ENCODE measurements at places on chromosomes 16 and 17.
A peak's percentile ranks its signal among the peaks of the same experiment; 100 is the strongest.

- no peak for DNase-seq
Observed at GRCh38 chr16:74078511-74079231, 217.9 kb upstream of the PSMD7 start.

GRCh38 chr17:17073581-17074403, 31.5 kb downstream of the MPRIP start:
- no peak for DNase-seq

DNA sequence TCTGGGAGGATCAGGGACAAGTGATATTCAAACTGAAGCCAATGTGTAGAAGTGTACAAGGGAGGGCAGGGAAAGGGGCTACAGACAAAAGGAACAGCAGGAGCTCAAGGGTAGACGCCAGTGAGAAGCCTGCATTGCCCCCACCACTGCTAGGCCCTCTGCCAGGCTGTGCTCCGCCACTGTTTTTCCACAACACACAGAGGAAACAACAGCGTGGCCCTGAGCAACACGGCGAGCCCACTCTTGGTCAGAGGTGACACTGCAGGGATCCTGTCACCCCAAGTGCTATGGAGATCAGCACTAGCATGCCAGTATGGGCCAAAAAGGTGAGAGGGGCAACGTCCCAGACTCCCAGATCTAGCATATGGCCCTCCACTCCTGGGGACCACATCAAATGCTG, 23.4 kb downstream of the MYO18A start:
- DNase-seq, result no peak

- no peak for DNase-seq
Observed at GRCh38 chr17:74814453-74814852, 38.3 kb upstream of the NAT9 start.

DNA sequence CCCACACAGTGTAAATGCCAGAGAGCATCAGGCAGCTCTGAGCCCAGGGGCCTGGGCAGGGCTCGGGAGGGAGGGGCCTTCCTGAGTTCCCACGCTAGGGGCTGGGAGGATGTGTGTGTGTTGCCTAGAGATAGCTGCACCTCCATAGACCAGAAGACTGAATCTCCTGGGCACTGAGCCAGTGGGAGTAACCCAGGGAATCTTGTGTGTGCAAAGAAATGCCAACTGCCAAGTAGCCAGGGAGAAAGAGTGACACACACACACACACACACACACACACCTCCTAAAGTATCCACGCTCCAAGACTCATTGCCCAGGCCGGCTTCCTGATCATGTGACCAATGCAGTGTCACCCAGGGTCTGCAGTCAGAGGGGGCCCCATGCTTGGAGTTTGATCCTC, 166.2 kb upstream of the RPL38 start:
- no peak for DNase-seq

GRCh38 chr16:24504472-24505345, 34.7 kb upstream of the RBBP6 start:
- peak; percentile 16 for DNase-seq

DNA sequence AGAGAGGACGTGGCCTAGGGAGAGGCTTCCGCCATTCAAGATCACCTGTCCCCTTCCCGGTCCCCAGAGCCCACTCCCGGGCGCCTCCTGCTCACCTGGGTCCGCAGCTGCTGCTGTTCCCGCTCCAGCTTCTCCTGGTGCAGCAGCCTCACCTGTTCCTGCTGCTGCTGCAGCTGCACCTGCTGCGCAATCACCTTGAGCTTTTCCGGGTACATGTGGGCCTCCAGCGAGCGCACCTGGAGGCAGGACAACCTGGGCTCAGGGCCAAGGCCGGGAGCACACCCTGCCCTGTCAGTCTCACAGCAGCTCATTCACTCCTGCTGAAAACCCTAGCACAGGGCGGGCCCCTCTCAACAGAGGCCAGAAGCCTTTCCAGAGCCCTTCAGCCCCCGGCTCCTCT, 12.5 kb downstream of the TFAP4 start:
- DNase-seq, result no peak

GRCh38 chr16:5601957-5602356, 504.4 kb upstream of the EEF2KMT start:
- DNase-seq, result no peak

DNA sequence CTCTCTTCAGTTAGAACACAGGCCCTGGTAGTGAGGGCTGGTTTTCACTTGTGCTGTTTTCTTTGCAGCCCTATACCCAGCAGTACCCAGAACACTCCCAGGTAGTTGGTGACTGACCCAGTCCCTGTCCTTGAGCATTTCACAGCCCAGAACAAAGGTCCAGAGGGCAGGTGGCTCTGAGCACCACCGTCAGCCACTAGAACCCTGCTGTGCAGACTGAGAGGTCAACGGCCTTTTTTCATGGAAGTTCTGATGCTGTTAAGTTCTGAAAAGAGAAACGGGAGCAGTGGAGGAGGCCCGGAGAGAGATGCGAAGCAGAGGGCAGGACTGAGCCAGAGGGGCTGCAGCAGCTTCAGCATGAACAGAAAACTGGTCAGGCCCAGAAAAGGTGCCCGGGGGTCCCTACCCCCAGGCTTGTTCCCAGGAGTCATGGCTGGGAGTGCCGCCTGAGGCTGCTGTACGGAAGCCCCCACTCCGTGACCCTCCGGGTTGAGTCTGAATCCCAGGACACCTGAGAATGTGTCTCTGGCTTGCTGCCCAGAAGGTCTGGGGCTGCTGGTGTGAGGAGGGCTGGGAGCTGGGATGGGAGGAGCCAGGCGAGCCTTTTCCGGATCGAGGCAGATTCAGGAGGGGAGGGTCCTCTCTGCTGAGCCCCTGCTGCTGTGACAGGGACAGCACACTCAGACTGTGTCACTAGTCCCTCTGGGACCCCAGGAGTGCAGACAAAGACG, 8.7 kb downstream of the ZNF276 start:
- DNase-seq, result no peak

GRCh38 chr16:79628501-79628975, 28.0 kb upstream of the MAF start:
- DNase-seq, result peak; percentile 27

DNA sequence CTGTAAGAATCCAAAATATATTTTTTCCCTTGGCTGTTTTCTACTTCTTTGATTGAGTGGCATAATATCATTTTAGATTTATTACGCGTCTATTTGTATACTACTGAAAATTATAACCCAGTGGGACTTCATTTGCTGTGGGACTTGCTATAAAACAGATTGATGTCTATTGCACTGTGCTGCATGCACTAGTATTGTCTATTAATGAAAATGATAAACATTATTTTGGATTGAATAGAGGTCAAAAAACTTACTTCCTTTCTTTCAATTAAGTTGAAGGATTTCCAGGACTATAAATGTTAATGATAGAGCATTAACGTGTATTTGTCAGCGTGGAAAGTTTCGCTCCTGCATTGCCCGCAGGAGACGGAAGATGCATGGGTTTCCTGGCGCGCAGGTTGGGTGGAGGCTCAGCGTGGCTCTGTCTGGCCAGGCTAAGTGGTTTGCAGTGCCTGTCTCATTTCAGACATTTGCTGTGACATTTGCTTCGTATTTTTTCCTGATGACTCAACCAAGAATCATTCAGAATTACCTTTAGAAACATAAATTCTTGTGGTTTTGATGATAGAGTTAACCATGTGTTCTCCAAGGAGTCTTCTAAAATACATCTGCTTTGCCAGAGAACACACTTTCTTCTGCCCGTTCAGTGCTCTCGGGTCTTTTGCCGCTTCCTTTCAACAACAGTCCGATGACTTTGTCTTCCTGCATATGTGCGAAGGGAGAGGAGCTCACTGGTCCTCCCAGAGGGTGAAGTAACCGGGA, 216.7 kb downstream of the RPTOR start:
- DNase-seq, result peak; percentile 63

- DNase-seq, result no peak
Observed at GRCh38 chr17:42906772-42907446, 6.3 kb downstream of the G6PC1 start.

- no peak for DNase-seq
Observed at GRCh38 chr16:51039638-51040331, 111.3 kb downstream of the SALL1 start.

GRCh38 chr17:69590671-69591070, 176.2 kb downstream of the MAP2K6 start:
- DNase-seq, result no peak

- DNase-seq, result no peak
Observed at GRCh38 chr17:79840269-79840988, 1.2 kb upstream of the CBX4 start.

GRCh38 chr17:57696050-57696449, 49.0 kb downstream of the CCDC182 start:
- DNase-seq, result no peak

DNA sequence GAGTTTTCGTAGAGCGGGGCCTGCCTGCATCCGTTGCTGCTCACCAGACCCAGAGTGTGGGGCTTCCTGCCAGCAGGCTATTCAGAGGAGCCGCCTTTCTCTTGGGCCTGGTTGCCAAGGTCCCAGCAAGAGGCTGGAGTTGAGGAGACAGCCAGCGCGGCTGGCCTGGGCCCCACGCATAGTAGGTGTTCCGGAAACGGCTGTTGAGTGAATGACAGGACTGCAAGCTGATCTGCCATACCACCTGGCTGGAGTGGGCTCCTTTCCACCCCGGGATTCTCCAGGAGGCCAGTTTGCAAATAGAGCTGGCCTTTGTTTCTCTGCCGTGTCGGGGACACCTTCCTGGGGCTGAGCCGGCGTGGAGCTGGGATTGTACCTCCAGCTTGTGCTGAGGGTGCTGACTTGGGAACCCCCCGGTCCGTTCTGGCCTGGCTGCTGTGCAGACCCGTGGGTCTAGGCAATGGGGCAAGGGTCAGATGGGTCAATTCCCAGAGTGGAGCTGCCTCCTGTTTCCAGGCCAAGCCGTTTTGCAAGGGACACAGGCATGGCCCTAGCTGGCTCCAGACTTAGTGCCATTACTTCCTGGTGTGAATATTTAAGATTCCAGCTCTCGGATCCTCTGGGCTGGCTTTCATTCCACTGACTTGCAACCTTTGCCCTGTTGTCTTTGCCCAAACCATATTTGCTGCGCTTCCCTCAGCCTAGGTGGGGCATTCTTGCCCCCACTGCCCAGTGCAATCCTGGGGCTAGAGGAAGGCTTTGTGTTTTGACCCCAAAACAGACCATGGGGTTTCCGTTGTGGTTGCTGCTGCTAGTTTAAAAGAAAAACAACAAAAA, 68.8 kb downstream of the CMIP start:
- no peak for DNase-seq
